ENCODE measurements at places on chromosomes 16 and 17.

GRCh38 chr17:41602524-41602923, 10.0 kb downstream of the KRT16 start:
- DNase-seq, result no peak

DNA sequence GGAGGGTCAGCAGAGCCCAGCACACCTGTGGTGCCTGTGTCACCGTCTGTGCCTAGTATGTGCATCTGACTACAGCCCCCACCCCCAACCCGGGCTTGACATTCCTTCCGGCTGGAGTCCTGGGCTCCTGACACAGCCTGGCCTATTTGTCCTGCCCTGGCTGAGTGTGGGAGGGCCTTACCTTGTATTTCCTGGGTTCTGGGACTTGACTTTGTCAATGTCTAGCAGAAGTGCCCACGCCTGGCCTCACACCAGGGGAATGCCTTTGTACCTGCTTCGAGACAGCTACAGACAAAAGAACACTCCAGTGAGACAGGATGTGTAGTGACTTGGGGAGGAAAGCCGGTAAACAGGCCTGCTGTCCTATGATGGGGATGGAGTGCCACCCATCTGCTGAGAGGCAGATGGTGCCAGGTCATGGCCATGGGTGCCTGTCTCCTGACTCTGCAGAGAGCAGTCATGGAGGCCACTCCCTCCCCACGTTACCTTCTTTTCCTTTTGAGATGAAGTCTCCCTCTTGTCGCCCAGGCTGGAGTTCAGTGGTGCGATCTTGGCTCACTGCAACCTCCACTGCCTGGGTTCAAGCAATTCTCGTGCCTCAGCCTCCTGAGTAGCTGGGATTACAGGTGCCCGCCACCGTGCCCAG, 42.8 kb downstream of the TNFRSF13B start:
- no peak for DNase-seq

DNA sequence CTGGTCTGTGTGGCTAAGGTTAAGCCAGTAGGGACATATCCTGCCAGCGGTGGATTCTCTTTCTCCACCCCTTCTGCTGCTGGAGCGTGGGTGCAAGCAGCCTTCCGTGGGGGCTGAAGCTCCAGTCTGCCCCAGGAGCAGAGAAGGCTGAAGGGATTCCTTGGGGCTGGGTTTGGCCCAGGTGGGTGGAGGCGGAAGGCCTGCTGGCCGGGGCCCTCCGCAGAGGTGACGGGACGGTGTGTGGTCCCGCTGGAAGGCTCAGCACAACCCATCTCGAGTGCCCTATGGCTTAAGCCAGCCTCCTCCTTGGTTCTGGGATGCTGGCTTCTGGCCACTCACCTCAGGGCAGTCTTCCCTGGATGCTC, 13.1 kb downstream of the TIMM22 start:
- no peak for DNase-seq

- no peak for DNase-seq
These were observed 419.8 kb upstream of the DYNLRB2 start for GRCh38 chr16:80120899-80121521.

GRCh38 chr17:68953340-68953997, 1.7 kb downstream of the ABCA8 start:
- DNase-seq, result no peak

- DNase-seq, result no peak
These were observed 47.7 kb upstream of the XYLT1 start for GRCh38 chr16:17518441-17518840.

Data from stimulated activated CD4-positive, alpha-beta T cell treated with anti-CD3 and anti-CD28 coated beads, Interleukin-1b, Interleukin-23, amount 100 ng/mL, for 24 hours (primary cell).